ENCODE measurements at places on chromosomes 7 and 10. TPM values are rescaled to one million over a fixed set of nuclear protein-coding genes. Genes with fewer than 3 reads are reported as not detected.

Gene GALNT17
- total RNA-seq, result under 0.01 TPM

Gene TMEM130
- 0.11 TPM for total RNA-seq

Gene DYNC1I1
- total RNA-seq, result 2.1 TPM

Gene MACROH2A2
- 3.9 TPM for total RNA-seq

Gene AFAP1L2
- 0.22 TPM for total RNA-seq

Gene MYO1G
- total RNA-seq, result 0.11 TPM

Gene CLCN1
- not detected for total RNA-seq

Gene MOSPD3
- 3.5 TPM for total RNA-seq

Gene AMZ1
- 0.22 TPM for total RNA-seq

Gene AOC1
- total RNA-seq, result not detected

Gene CACUL1
- 25.1 TPM for total RNA-seq

Gene NRP1
- 516 TPM for total RNA-seq

Gene LBX1
- total RNA-seq, result not detected

Gene NFE2L3
- 2.9 TPM for total RNA-seq

Gene CPN1
- not detected for total RNA-seq

Gene SAMD9
- 11.5 TPM for total RNA-seq

Gene PRKG1
- total RNA-seq, result 26.3 TPM

Gene GDI2
- 560 TPM for total RNA-seq

Gene COL26A1
- not detected for total RNA-seq

Gene SNCG
- 7.5 TPM for total RNA-seq

Gene FAM25C
- total RNA-seq, result not detected

Gene CNTNAP2
- total RNA-seq, result under 0.01 TPM

Gene SEMA3C
- 345 TPM for total RNA-seq

Gene SFXN3
- total RNA-seq, result 64.5 TPM

Gene CALHM3
- not detected for total RNA-seq

Gene MYL10
- total RNA-seq, result not detected

Gene DNAJB12
- 26.6 TPM for total RNA-seq

Gene EBLN1
- not detected for total RNA-seq

Gene SEPHS1
- 31.5 TPM for total RNA-seq

Gene LDB3
- total RNA-seq, result not detected

Gene GIMAP6
- 0.25 TPM for total RNA-seq

Gene PIP4K2A
- total RNA-seq, result 32.0 TPM

Gene HK1
- 129 TPM for total RNA-seq

Gene HTR5A
- total RNA-seq, result not detected

Gene FAM180A
- 24.9 TPM for total RNA-seq

Gene LANCL2
- total RNA-seq, result 27.6 TPM

Gene XPNPEP1
- 121 TPM for total RNA-seq

Gene MICALL2
- total RNA-seq, result 16.7 TPM

Gene OR2A12
- not detected for total RNA-seq

Gene HNRNPF
- 367 TPM for total RNA-seq
